Stimulated activated CD8-positive, alpha-beta memory T cell treated with anti-CD3 and anti-CD28 coated beads, Interleukin-7, amount 100 ng/mL, for 1 hour (primary cell): ENCODE measurements at places on chromosomes 2 and 18.

DNA sequence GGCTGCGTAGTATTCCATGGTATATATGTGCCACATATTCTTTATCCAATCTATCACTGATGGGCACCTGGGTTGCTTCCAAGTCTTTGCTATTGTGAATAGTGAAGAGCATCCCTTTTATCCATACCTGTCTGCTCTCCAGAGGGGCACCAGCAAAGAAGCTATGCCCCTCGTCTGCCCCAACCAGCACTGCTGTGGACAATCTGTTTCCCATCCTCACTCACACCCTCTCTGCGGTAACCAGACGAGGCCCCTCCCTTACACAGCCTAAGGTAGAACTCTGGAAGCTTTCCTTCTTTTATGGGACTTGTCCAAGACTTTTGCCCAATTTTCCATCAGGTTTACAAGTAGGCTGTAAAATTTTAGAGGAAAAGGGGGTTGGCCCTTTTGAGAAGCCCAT lies 24.9 kb downstream of the TTR start:
- no peak for DNase-seq

- DNase-seq, result no peak
These were observed 926 bp downstream of the SERPINB8 start for GRCh38 chr18:63970809-63971205.

GRCh38 chr18:59196161-59196725 lies 23.7 kb upstream of the GRP start:
- no peak for DNase-seq

- no peak for DNase-seq
These were observed 47.0 kb downstream of the ACKR3 start for GRCh38 chr2:236616624-236617023.

DNA sequence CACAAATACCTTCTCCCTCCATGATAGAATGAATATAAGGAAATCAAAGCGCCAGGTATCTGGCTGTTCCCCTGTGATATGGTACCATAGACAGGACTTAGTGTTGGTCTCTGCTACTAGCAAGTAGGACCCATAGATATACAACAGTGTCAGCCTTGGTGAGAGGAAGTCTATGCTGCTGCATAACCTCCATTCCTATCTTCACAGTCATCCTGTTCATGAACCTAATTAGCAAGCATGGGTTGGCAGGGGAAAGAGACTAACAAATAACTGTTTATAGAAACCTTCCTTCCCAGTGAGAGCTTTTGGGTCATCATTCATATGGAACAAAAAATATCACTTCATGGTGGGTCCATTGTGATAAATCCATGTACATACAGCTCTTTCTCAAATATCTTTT lies 188.9 kb upstream of the FAM98A start:
- DNase-seq, result no peak

DNA sequence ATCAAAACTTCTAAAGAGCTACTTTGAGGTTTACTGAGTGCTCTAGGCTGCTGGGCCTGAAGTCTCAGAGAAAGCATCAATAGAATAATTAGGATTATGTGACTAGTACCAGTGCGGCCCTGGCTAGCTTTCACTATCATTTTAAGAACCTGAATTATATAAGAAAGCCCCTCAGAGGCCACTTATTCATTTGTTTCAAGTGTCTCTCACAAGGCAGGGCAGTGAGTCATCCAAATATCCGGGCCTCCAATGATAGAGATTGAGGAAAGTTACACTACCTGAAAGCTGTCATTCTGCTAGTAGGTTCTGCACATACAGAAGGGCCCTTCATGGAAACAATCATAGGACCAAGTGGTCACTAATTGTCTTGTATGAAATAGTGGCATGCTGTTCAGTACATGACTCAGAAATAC lies 193.1 kb downstream of the L3MBTL4 start:
- no peak for DNase-seq

DNA sequence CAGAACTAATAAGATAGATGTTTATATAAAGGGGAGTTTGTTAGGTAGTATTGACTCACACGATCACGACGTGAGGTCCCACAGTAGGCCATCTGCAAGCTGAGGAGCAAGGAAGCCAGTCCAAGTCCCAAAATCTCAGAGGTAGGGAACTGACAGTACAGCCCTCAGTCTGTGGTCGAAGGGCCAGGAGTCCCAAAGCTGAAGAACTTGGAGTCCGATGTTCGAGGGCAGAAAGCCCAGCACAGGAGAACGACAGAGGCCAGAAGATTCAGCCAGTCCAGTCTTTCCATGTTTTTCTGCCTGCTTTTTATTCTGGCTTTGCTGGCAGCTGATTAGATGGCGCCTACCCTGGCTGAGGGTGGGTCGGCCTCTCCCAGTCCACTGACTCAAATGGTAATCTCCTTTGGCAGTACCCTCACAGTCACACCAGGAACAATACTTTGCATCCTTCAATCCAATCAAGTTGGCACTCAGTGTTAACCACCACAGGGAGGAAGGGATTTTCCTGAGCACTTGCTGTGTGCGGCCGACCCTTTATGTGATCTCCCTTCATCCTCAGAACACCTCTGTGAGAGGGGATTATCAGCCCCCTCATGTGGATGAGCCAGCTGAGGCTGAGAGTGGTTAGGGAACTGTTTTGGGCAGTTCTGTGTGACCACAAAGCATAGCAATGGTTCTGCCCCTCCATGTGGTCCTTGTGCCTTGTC lies 78.3 kb downstream of the RNF144A start:
- DNase-seq, result no peak
